Tibial artery (tissue), 4 donors: ENCODE measurements at places on chromosomes 1 and 21.
A peak's percentile ranks its signal among the peaks of the same experiment; 100 is the strongest.

DNA sequence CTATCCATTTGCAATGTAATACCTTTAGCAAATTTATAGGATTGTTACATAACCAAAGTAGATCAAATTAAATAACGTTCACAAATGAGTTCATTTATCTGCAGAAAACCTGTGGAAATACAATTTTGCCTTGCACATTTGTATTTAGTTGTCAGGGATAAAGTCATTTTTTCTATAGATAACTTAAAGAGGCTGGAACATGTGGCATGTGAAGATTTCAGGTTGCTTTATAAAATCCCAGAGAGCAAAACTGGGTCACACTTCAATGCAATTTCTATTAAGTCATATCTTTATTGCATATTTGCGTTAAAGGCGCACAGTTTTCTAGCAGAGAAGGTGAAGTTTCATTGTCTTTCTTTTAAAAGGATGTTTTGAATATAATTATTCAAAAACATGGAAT, 342.4 kb downstream of the USP25 start:
- no peak for DNase-seq

DNA sequence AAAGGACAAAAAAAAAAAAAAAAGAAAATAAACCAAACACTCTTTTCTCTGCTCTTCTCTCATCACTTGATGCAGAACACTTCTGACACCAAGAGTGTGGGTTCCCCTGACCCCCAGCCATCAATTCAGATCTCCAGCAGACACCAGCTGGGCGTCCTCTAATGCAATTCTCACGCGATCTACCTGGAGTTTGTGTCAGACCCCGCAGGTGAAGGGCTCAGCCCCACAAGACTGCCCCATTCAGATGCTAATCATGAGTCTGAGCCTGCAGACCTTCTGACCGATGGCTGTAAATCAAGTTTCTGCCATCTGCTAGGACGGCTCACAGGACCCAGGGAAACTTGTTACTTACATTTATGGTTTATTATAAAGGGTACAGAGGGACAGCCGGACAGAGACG, 133.6 kb upstream of the C1orf174 start:
- DNase-seq = no peak

DNA sequence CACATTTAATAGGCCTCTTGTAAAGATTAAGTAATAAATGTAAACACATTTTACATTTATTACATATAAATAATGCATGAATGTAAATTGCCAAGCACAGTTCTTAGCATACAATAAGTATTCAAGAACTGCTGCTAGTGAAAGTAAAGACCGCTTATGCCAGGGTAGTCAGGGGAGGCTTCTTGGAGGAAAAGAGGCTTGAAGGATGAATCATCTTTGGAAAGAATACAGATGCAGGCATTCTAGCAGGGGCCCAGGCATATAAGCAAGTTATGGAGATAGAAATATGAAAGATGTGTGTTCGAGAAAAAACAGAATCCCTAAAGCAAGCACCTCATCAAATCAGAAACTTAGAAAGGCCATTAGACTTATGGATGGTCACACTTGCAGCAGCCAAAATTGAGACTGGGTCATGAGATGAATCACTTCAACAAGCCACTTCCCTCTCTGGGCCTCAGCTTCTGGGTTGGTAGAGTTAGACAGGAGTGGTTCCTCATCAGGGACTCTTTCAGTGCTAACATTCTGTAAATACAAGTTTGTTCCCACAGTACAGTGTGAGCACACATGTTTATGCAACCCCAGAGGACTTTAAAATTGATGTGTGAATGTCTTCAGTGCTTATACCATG, 79.8 kb upstream of the ROR1 start:
- no peak for DNase-seq

- DNase-seq = no peak
These were observed 437.1 kb downstream of the PTBP2 start for GRCh38 chr1:97158691-97159096.

GRCh38 chr21:45366931-45367401, 38.0 kb upstream of the COL18A1 start:
- peak; percentile 77 for DNase-seq

DNA sequence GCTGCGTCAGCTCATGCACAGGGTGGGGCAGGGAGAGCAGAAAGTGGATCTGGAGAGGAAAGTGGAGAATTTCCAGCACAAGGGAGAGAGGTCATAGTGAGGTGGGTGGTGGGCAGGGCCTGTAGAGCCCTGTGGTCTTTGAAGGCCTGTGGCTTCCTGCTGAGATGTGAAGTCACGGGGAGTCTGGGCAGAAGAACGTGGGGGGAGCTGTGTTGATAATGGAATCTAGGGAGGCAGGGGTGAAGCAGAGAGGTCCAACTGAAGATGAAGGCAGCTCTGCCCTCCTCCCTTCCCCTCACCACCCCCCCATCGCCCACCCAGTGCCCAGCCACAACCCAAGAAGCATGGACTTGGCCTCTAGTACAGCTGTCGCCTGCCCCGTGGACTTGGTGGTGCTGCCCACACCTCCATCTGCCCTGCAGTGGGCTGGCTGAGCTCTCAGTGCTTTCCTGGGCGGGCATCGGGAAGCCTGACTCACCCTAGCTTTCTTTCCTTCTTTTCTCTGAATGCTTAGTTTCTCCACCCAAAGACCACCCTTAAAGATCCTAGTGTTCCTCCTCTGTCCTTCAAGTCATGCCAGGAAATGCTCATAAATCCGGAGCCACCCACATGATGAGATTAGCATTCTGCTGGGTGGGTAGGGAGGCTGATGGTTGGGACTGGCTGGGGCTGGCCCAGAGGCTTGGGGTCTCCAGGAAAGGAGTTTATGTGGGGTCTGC, 186.1 kb downstream of the TRABD2B start:
- no peak for DNase-seq

DNA sequence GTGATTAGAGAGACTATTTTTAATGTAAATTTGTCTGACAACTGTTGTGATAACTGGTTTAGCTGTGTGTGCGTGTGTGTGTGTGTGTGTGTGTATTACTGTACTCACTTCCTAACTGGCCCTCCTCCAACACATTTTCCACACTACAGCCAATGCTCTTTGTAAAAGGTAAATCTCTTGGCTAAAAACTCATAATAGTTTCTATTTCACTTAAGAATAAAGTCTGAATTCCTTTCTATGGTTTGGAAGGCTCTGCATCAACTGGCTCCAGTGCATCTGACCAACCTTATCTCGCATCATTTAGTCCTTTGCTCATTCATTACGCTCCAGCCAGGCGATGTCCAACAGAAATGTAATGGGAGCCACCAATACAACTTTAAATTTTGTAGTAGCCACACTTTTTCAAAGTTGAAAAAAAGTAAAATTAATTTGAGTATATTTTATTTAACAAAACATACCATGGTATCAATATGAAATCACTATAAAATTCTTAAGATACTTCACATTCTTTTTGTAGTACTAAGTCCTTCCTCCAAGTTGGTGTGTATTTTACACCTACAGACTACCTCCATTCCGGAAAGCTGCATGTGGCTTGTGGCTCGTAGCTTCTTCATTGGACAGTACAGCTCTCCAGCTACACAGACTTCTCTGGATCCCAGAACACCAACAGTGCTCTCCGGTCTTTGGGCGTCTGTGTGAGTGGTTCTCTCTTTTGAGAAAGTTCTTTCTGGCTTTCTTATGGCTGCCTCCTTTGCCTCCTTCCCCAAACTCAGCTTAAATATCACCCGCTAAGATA, 68.9 kb downstream of the NRIP1 start:
- DNase-seq = no peak

DNA sequence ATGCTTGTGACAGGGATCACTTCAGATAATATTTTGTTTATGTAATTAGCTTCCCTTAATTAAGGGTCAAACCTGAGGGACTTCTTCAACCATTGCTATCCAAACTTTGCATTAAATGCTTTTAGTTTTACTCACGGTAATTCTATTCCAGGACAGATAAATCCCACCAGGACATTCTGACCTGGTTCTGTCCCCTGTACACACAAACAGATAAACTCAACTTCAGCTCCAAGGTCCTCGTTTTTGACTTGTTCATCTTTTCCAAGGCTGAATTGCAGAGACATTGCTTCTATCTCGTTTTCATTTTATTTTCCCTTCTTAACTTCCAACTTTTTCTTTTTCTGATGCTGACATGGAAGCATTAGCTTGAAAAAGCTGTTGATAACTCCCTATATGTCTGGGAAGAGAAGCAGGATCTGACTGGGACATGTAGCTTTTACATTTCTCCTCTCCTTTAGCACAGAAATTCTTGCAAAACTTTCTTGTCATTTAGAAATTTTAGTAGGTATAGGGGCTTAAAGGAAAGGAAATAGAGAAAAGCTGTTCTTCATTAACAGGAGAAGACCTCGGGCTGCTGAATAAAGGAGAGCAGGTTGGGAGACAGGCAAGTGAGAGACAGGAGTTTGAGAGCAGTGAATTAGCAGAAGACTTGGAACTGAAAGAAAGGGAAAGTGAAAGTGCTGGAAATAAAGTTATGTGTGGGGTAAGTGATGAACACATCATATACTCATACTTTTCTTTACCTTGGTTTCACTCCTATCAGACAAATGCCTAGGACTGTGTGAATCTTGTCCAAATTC, 231.7 kb upstream of the B3GALT2 start:
- DNase-seq = no peak

GRCh38 chr1:38272515-38272914, 225.9 kb upstream of the POU3F1 start:
- no peak for DNase-seq

DNA sequence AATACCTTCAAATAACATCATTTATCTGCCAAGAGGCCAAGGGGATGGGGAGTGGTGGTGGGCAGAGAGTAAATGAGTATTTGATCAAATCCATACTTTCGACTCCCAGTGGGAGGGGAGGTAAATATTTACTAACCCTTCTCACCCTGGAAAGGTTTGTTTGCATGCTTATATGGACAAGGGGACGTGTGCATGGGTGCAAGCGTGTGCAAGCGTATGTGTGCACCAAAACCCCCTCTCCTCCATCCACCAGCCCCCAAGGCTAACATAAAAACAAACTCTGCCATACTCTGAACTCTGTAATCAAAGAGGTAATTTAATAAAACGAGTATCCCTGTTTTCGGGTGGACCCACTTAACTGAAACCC, 58.0 kb downstream of the SYF2 start:
- DNase-seq = no peak

DNA sequence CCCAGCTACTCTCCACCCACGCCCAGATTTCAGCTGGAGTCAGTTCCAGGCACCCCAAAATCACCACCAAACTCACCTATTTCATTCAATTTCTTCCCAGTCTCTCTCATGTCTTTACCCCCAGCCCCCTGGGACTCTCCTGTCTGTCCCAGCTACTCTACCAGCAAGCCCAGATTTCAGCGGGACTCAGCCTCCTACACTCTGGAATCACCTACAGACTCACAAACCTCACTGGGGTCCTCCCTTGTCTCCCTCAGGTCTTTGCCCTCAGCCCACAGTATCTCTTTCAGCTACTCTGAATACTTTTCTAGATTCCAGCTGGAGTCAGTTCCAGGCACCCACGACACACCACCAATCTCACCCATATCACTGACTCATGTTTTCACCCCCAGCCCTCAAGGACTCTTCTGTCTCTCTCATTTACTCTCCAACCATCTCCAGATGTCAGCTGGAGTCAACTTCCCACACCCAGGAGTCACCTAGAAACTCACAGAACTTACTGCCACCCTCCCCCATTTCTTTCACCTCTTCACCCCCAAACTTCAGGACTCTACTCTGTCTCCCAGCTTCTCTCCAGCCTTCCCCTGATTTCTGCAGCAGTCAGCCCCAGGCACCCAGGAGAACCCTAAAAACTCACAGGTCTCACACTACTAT, 1529.3 kb upstream of the TPTE start:
- DNase-seq = no peak

- no peak for DNase-seq
These were observed 14.4 kb downstream of the IFNAR1 start for GRCh38 chr21:33339135-33339534.

DNA sequence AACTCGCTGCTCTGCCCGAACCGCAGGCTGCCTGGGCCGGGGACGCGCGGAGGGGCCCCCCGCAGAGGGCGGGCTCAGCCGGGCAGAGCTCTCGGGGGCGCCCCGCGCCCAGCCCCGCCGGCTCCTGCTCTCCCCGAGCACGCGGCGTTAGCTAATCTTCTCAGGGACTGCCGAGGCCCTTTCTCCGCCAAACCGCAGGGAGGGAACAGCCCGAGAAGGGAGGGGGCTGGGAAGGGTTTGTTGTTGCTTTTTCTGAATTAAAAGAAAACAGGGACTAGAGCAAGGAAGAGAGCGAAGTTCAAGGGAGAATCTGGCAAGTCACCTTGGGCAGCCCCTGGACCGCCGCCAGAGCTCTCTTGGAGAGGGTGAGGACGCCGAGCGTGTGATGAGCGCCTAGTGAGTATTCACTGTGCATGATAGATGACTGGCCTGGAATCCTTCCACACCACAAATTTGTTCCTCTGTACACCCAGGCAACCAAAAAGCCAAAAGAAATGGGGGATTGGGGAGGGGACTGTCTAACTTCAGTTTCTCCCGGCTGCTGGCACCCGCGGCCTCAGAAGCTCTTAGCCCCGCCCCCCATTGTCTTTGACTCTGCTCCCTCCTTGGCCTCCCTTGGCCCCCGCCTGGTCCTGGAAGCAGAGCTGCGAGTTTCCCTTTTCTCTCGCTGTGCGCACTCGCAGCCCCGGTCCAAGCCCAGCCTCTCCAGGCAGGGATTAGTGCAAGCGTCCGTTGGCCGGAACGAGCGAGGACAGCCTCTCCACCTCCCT, 19.7 kb upstream of the LMX1A start:
- peak; percentile 89 for DNase-seq

DNA sequence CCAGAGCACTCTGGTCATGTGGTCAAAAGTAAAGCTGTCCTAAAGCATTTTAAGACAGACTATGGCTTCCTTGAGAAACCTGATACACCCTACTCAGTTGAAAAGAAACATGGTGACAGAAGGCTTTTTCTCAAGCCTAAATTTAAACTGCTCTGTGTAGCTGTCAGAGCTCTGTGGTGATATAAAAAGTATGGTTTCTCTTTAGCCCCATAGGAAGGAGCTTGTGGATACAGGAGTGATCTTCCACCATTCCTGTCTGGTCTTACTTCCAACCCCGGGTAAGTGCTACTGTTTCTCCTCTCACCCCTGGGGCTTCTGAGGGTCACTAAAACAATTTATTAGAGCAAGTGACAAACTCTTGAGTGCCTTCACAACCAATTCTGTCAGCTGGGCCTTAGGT, 8.5 kb downstream of the TP53BP2 start:
- no peak for DNase-seq

DNA sequence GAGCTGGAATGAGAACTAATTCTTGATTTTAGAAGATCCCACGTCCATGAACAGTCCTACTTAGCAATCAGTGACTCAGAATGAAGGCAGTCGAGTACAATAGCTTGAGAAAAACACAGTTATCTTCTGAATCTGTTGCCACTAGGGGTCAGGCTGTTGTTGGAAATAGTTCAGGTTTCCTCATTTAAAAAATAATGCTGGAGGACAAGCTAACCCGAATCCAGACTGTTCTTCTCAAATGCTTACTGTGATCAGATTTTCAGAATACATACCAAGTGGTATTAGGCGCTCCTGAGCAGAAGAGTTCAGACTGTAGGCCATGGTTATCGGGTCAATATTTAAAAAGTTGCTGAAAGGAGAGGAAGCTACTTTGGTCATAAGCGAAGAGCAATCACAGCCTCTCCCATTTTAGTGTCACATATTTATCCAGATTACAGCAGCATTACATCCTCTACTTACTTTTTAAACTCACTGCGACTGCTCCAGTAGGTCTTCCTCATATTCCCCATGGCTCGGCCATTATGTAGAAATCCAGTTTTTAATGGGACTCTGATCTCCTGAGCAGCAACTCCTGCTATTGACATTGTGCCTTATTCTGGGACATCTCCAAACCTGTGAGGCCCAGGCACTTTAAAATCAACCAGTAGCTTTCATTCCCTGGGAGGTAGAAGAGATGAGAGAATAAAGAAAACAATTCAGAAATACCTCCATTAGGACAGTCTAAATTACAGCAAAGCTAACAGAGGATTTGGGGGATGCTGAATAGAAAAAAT, 10.9 kb downstream of the ERRFI1 start:
- no peak for DNase-seq

- no peak for DNase-seq
These were observed 40.0 kb downstream of the S1PR1 start for GRCh38 chr1:101276818-101277217.
